ENCODE measurements at places on chromosomes 4 and X.
A peak's percentile ranks its signal among the peaks of the same experiment; 100 is the strongest.

DNA sequence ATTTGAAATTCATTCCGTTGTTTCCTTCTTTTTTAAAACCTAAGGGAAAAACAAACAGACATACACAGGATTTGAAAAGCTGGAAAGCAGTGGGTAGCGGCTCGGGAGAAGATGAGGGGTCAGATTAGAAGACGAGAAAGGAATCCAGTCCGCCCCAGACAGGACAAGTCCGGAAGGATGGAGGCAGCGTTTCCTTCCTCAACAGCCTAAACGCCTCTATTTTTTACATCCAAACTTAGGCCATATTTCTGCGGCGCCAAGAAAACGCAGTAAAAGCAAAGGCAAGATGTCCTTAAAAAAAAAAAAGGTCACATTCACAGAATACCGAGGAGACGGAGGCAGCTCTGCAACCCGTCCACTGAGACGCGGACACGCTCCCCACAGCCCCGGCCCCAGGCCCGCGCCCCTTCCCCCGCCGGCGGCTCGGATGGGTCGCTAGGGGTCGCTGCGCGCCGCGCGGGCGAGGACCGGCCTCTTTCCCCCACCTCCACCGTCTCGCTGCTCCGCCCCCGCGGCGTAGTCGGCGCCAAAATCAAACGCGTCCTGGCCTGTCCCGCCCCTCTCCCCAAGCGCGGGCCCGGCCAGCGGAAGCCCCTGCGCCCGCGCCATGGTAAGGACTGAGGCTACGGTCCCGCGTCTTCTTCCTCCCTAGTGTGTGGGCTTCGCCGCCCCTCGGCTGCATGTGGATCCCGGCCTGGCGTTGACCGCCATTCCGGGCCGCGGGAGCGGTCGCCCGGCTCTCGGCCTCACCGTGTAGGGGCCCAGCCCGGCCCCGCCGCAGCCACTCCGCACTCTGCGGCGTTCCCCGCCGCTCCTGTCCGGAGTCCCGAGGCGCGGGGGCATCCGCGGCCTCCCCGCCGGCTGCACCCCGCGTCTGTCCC lies at the start of gene MND1:
TSS of gene MND1 (plus strand) at position 558 of the 881 bp plus-strand sequence. CDS start at position 608, 50 bp downstream.
- H3K36me3 ChIP-seq: peaks cover 2% of the 10 kb centered on the region
- peaks cover 38% of the 10 kb centered on the region for H3K4me1 ChIP-seq
- peak; percentile 95 for DNase-seq
- peak within 1 kb of the TSS; percentile 90 for H3K4me3 ChIP-seq

DNA sequence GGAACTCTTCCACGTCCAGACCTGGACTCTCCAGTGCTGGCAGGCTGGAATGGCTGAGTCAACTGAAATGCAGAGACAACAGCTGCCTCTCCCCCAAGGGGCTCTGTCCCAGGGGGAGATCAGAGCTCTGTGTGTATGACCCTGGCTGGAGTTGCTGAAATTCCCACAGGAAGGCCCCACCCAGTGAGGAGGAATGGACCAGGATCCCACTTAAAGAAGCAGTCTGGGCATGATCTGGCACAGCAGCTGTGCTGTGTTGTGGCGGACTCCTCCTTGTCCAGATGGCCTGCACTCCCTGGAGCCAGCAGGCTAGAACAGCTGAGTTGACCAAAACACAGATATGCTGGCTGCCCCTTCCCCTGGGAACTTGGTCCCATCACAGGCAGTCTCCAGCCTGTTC lies 25.4 kb downstream of the C4orf17 start:
- no peaks in the 10 kb centered on the region for H3K4me1 ChIP-seq
- no peak overlapping the region for H3K27ac ChIP-seq

GRCh38 chrX:41589634-41590270 lies 99.0 kb upstream of the GPR34 start:
- H3K27ac ChIP-seq: no peak overlapping the region
- H3K36me3 ChIP-seq: no peaks in the 10 kb centered on the region
- no peaks in the 10 kb centered on the region for H3K27me3 ChIP-seq
- H3K4me1 ChIP-seq: no peaks in the 10 kb centered on the region
- H3K4me3 ChIP-seq: no peak overlapping the region
- no peak for DNase-seq

- H3K27me3 ChIP-seq: peaks cover 35% of the 10 kb centered on the region
- no peak overlapping the region for H3K27ac ChIP-seq
- H3K4me1 ChIP-seq: no peaks in the 10 kb centered on the region
- no peaks in the 10 kb centered on the region for H3K36me3 ChIP-seq
- no peak for DNase-seq
Measured at GRCh38 chr4:101355767-101356702, 8.7 kb upstream of the PPP3CA start.

- H3K27ac ChIP-seq: no peak overlapping the region
- no peaks in the 10 kb centered on the region for H3K4me1 ChIP-seq
- H3K4me3 ChIP-seq: no peak overlapping the region
- DNase-seq: no peak
Measured at GRCh38 chr4:105088110-105088879, 58.4 kb upstream of the TET2 start.

Data from activated T-cell treated with anti-CD3 and anti-CD28 coated beads, Interleukin-2, amount 50 U/mL, for 72 hours (primary cell).